CD4-positive, alpha-beta T cell treated with Interferon alpha-2 for 1 hour (primary cell): ENCODE measurements at places on chromosomes 11 and 22.

DNA sequence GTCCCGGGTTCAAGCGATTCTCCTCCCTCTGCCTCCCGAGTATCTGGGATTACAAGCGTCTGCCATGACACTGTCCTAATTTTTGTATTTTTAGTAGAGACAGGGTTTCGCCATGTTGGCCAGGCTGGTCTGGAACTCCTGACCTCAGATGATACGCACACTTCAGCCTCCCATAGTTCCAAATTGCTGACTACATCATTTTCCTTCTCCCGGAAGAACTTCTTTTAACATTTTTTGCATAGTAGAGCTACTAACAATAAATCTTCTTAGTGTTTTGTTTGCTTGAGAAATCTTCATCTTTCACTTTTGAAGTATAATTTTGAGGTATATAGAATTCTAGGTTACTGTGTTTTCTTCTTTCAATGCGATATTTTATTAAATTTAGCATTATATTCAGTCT lies 1415.1 kb upstream of the RAG2 start:
- DNase-seq, result no peak

DNA sequence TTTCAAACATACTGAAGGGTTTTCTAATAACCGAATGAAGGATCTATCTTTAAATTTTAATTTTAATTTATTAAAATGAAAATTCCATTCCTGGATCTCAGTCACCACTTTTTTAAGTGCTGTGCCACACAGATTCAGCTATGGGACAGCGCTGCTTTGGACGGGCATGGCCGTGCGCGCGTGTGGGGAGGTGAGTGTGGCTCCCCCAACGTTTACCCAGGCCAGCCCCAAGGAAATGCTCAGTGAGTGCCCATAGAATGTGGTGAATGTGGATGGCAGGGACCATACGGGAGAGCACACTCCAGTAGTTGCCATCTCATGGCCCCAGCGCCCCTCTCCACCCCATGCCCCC lies 88.0 kb upstream of the KCNQ1OT1 start:
- DNase-seq, result no peak

DNA sequence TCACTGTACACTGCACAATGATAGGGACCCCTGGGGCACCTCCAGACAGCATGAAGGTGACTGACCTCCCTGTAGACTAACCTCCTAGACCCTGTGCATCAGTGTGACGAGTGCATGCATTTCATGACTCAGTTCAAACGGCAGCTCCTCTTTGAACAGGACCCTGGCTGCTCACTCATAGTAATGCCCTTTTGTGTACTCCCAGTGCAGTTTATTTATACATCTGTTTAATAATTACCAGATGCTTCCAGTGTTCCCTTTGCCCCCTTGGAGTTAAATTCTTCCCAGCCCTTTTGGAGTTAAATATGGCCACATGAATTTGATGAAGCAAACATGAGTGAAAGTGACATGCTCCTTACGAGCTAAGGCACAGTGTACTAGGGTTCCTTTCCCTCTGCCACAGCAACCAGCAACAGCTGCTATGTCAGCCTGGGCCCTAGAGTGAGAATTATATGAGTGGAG lies 72.4 kb downstream of the PANX1 start:
- no peak for DNase-seq

DNA sequence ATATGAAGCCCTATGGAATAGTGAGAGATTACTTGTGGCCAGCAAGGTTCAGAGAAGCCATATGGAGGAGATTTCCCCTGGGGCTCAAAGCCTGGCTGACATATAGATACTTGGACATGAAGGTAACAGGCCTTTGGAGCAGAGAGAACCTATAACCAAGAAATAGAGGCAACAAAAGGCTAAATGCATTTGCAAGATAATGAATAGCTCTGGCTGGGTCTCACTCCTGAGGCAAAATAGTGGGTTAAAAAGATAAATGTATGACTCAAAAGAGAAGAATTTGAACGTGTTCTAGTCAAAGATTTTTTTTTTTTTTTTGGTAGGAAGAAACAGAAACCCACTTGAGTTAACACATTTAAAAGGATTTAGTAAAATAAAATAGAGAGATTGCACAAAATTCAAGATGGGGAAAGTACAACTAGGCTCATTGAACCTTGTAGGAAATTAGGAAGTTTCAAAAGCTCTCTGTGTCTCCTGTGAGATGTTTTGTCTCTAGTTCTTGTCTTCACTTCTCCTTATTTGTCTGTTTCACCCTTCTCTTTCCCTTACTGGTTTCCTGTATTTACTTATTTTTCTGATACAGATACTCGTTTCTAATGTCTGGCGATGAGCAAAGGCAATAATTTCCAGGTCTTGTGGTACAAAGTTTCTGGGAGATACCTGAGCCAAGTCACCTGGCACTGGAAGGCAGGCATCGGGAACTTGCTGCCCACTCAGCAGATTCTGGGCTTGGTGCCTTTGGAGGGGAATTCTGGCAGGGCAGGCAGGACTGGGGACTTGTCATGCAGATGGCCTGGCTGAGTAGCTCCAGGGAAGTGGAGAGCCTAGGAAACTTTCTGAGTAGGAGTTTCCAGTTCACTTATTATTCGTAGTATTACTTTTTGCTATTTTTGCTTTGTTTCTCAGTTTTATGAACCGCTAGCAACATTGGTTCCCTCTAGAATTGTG lies 49.2 kb upstream of the SESN3 start:
- DNase-seq, result no peak

GRCh38 chr11:126337474-126338241 lies 17.8 kb upstream of the ST3GAL4 start:
- peak; percentile 29 for DNase-seq
